ENCODE measurements at places on chromosomes 12 and 14. TPM values are rescaled to one million over a fixed set of nuclear protein-coding genes. Genes with fewer than 3 reads are reported as not detected.

GRCh38 chr14:23548351-23549318 lies 2.9 kb downstream of the ZFHX2 start:
- no peak overlapping the region for H3K4me3 ChIP-seq
- peaks cover 8% of the 10 kb centered on the region for H3K4me1 ChIP-seq
- DNase-seq: no peak

- no peak overlapping the region for H3K4me3 ChIP-seq
- no peak for DNase-seq
- H3K27me3 ChIP-seq: no peaks in the 10 kb centered on the region
- no peak overlapping the region for H3K27ac ChIP-seq
- no peaks in the 10 kb centered on the region for H3K4me1 ChIP-seq
Observed at GRCh38 chr12:117547209-117547608, 185.8 kb upstream of the NOS1 start.

GRCh38 chr12:124565656-124566160 lies 1.7 kb downstream of the NCOR2 start:
- H3K36me3 ChIP-seq: peaks cover 7% of the 10 kb centered on the region
- peak overlapping the region; percentile 86 for H3K4me3 ChIP-seq
- H3K27ac ChIP-seq: peak overlapping the region; percentile 85
- peaks cover 6% of the 10 kb centered on the region for H3K4me1 ChIP-seq
- no peaks in the 10 kb centered on the region for H3K27me3 ChIP-seq

- no peak for DNase-seq
- no peaks in the 10 kb centered on the region for H3K27me3 ChIP-seq
- H3K27ac ChIP-seq: no peak overlapping the region
- no peak overlapping the region for H3K4me3 ChIP-seq
- H3K36me3 ChIP-seq: no peaks in the 10 kb centered on the region
Observed at GRCh38 chr12:92739113-92739512, 36.3 kb downstream of the PLEKHG7 start.

DNA sequence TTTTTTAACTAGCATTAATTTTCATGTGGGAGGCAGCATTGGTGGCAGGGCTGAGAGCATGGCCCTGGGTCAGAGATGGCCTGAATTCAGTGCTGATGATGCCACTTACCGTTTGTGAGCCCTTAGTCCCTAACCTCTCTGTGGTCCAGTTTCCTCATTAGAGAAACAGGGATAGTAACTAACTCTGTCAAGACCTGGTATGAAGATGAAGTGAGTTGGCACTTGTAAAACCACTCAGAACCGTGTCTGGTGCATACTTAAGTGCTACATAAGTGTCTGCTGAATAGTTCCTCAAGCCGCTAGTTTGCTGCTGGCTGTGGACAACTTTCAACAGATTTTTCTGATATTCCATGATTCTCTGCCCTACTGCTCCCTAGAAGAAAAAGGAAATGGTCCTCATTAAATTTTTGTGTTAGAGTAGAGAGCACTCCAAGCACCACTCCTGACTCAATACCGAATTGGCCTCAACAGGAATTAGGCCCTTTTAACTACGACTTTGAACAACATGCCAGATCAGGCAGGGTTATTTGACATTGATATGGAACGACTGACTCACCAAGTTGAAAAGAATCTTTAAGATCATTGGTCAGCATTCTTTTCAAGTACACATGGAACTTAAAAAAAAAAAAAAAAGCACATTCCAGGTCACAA lies 250.2 kb downstream of the ANO2 start:
- no peaks in the 10 kb centered on the region for H3K27me3 ChIP-seq
- H3K4me3 ChIP-seq: no peak overlapping the region
- no peaks in the 10 kb centered on the region for H3K36me3 ChIP-seq
- H3K4me1 ChIP-seq: no peaks in the 10 kb centered on the region
- no peak for DNase-seq

Gene NGB
- total RNA-seq: not detected
